ENCODE measurements at places on chromosomes 3 and 15.

GRCh38 chr3:14481646-14482036, 58.5 kb downstream of the GRIP2 start:
- no peak for DNase-seq

DNA sequence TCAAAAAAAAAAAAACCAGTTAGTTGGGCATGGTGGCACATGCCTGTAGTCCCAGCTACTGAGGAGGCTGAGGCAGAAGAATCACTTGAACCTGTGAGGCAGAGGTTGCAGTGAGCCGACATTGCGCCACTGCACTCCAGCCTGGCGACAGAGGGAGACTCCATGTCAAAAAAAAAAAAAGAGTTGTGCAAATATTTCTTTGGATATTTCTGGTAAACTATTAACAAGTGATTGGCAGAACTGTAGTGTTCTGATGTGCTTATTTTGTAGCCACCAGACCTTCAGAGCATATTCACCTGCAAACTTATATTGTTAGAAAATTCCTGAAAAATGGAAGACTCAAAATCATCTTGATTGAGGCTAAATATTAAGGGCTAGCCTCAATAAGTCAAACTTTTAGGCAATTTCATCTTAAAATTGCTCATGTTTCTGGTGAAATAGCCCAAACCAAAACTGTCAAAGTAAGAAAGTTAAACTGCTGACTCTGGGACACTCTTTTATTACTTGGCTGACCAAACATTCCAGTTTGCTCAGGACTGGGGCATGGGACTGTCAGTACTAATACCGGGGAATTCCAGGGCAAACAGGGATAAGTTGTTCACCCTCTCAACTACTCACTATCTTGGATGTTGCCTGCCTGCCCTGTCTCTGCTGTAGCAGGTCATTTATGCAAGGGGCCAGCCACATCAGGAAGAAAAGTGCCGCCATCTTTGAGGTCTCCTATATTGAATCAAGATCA, 37.0 kb downstream of the ABHD2 start:
- DNase-seq, result no peak

DNA sequence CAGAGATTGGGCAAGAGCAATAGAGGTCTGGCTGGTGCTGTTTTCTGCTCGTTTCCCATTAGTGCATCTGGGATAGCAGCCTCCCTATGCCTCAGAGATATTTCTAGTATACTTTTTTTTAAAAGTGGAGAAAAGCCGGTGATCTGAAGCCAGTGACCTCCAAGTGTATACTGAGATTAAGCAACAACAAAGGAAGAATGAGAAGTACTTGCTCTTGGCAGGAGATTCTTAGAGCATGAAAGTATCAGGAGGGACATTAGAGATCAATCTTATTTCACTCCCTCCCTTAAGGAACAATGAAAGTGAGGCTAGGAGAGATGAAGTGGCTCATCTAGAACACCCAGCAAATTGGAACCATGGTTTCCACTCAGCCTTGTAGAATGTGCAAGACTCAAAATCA, 423.3 kb downstream of the SOX2 start:
- DNase-seq, result no peak

DNA sequence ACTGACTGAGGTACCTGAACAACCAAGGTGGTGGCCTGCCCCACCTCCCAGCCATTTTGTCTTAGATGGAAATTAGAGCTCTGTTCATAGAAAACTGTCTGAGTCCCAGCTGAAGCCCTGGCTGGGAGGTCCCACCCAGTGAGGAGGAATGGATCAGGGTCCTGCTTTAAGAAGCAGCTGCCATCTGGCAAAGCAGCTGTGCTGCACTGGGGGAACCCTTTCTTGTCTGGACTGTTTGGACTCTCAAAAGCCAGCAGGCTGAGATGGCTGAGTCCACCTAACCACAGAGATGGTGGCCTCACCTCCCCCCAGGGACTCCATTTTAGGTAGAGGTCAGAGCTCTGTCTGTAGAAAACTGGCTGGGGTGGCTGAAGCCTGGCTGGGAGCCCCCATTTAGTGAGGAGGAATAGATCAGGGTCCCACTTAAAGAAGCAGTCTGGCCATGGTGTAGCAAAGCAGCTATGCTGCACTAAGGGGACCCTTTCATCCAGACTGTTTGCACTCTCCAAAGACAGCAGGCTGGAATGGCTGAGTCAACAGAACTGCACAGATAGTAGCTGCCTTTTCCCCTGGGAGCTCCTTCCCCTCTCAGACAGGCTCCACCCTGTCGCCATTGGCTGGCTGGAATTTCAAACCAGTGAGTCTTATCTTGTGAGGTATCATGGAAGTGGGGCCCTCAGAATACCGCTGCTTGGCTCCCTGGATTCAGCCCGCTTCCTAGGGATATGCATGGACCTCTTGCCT, 116.9 kb downstream of the EPHA6 start:
- no peak for DNase-seq

- DNase-seq, result peak; percentile 41
Measured at GRCh38 chr3:196684548-196685407, 27.3 kb downstream of the CEP19 start.
